ENCODE measurements at places on chromosomes 16 and 17.

DNA sequence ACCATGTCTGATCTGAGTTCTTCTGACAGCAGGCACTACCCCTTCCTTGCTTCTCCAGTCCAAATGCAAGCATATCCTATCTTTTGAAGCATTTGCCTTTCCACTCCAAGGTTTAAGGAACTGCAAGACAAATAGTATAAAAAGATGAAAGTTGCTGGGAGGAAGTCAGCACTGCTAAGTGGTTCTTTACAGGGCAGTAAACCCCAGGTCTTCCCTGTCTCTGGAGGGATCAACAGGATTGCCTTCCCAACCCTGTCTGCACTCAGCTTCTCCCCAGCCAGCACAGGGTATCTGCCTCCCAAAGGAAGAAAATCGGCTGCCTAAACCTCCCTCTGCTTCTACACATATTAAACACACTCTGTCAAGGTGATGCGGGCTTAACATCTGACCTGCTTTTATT, 46.8 kb downstream of the SOX9 start:
- DNase-seq, result no peak

DNA sequence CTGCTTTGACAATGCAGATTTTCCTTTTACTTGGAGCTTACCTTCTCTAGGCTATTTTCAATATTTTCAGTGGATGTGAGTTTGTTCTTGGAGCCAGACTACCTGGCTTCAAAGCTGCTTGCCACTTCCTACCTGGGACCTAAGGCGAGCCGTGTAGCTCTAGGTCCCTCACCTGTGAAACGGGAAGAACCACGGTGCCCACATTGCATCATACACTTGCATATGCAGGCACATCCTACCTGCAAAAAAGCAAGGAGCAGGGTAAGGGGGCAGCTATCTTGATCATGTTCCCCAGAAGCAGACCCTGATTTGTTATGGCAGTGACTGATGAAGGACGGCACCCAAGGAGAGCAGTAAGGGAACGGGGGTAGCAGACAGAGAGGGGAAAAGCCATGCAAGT, 27.0 kb upstream of the MPRIP start:
- DNase-seq, result no peak

- DNase-seq, result no peak
Observed at GRCh38 chr17:68248199-68248825, 469 bp downstream of the AMZ2 start.

DNA sequence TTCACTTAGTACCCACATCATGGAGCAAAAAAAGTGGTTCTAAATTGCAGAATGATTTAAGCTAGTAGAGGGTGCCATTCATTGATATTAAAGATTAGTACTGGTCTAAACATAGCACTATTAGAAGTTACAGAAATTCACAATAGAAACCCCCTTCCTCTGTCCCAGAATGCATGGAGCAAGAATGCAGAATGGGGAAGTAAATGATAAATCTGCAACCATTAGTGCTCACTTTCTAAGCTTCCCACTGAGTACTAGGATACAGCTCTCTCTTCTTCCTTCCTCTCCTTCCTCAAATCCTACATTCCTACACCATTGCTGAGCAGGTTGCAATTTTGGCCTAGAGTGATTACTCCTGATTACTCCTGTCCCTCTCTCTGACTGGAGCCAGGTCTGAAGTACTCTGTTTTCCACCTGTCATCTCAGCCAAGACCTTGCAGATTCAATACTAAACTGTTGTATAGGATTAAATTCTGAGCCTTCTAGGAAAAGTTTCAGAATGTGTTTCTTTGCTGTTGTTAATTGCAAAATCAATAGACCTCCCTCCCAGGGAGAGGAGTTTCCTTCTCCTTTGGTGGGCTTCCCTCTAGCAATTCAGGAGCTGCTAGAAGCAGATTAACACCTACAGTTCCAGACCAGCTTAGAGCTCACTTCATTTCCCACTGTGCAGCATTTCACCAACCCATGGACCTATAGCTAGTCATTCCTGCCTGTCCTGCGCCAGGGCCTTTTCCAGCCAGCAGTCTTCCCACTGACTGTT, 165.5 kb upstream of the TBX2 start:
- DNase-seq, result no peak

DNA sequence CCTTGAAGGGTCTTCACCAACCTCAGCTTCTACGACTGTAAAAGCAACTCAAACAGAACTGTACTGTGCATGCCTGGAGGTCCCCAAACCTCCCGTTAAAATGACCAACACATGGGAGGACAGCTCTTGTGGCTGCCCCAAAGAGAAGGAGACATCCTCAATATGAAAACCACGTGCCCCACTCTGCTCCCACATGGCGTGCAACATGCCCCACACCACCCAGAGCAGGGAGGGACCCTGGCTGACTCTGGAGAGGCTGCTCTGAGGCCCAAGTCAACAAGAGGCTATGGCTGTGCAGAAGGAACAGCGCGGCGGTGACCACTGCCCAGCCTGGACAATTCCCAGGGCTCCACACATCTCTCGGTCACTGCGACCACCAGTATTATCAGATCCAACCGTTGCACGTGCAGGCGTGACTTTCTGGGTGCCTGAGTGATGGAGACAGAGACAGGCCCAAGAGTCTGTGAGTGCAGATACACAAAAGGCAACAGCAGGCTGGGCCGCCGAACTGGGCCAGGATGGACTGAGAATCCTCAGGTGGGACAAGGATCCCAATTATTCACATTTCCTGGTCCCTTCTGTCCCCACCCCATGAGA, 1.4 kb downstream of the PLD6 start:
- no peak for DNase-seq

DNA sequence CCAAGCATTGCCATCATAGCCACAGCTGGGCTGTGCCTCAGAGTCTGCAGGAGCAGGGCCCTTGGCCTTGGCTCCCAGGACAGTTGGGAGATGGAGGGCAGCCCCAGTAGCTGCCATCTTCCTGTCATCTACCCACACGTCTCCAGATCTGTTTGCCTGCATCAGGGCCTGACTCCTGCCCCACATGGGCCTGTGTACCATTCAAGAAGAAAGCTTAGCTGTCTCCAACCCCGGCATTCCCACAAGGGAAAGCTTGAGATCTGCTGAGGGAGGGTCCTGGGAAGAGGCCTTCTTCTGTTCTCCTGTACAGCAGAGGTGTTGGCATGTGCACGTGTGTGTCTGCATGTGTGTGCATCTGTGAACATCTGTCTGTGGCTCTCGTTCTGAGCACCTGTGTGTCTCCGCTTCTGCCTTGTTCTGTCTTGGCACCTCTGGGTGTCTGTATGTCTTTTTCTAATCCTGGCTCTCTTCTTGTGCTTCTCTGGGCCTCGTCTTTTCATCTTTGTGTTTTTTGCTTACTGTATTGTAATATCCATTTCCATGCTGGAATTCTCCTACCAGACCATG, 122.2 kb downstream of the MRM1 start:
- no peak for DNase-seq

- DNase-seq, result no peak
Observed at GRCh38 chr17:41263212-41263611, 2.0 kb upstream of the KRTAP9-6 start.

GRCh38 chr17:17515934-17516930, 20.0 kb upstream of the RASD1 start:
- no peak for DNase-seq
